ENCODE measurements at places on chromosomes 1 and 21.

DNA sequence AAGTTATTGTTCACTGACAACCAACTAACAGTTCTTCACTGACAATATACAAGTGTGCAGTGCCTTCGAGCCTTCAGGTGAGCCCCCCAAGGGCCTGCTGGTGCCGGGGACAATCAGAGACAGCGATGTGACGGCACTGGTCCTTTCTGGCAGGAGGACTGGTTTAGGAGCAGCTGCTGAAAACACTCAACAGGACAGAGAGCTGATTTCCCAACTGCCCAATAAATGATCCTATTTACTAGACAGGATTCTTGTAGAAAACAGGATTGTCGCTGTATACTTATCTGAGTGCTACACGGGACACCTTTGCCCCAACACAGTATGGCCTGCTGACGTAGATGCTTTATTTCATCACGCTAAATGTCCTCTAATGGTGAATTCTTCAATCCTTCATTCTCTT lies 65.4 kb downstream of the TP53BP2 start:
- no peak for DNase-seq

DNA sequence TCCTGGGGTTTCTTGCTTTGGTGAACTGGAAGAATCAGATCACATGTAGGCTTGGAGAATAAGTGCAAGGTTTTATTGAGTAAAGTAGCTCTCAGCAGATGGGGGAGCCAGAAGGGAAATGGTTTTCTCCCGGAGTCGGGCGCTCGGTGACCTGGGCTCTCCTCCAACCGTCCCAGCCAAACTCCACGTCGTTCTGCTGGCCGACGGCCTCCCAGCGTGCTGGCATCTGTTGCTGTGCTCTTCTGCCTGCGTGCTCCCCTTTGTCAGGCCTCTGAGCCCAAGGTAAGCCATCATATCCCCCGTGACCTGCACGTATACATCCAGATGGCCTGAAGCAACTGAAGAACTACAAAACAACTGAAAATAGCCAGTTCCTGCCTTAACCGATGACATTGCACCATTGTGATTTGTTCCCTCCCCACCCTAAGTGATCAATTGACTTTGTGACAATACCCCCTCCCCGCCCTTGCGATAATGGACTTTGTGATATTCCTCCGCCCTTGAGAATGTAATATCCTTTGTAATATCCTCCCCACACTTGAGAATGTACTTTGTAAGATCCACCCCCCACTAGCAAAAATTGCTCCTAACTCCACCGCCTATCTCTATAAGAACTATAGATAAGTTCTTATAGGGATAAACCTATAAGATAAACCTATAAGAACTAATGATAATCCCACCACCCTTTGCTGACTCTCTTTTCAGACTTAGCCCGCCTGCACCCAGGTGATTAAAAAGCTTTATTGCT lies 88.3 kb downstream of the SMYD3 start:
- no peak for DNase-seq

- DNase-seq = no peak
These were observed 125.3 kb upstream of the NGF start for GRCh38 chr1:115463347-115463746.

DNA sequence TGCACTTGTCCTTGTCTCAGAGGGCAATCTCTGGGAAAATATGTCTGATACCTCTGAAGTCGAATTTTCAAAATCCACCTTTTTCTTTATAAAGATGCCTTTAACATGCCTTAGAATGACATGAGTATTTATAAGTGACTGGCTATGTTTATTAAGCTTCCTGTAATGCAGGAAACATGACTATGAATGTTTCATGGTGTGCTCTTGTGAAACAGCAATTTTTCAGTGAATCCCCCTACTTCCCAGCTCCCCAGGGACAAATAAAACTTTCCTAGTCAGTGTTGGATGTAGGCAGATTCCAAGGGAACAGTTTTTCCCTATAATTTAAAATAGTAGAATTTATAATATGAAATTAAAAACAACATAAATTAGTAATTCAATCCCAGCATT lies 437.0 kb downstream of the LMO4 start:
- peak; percentile 15 for DNase-seq

DNA sequence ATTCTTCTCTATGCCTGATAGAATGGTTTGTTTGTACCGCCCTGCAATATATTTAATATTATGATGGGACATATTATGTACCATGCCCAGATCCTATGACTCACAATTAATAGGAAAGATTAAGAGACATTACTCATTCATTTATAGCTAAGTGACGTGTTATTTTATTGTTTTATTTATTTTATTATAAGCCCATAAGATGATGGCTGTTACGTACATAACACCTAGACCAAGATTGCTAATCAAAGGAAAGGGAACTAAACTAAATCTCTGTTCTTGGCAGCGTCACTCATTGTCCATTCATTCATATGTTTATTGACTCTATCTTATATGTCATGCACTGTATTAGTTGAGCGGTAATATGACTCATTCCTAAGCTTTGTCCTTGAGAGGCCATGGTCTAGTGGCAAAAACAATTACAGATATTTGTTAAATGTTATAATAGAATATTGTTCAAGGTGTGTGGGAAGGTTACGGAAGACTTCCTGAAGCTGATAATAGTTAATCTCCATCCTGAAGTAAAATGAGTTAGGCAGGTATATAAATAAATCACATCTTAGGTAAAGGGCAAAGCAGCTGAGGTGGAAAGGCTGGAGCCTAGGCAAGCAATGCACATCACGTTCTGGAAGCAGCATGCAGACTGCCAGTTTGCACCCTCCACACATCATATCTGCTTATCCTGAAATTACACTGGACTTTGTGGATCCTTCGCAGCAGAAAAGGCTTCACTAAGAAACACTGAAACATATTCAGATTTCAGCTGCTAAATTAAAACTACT lies 16.6 kb upstream of the CD55 start:
- peak; percentile 46 for DNase-seq

DNA sequence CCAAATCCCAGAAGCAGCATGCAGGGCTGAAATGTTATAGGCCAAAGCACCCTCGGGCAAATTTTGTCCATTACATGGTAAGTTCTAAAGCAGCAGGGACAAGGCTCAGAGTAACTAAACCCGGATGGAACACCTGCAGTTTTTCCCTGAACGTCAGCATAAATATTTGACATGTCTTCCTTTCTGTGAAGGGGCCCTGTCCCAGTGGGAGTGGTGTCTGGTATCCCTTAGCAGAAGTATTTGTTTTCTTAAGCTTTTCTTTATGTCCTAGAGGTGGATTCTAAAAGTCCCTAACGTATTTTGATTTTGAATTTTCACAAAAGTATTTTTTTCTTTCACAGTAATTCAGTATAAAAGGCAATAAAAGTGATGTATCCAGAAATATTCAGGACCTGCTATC lies 223.9 kb downstream of the ST6GALNAC3 start:
- DNase-seq = no peak

- DNase-seq = peak; percentile 36
These were observed 23.5 kb upstream of the RSBN1 start for GRCh38 chr1:113835686-113836290.

DNA sequence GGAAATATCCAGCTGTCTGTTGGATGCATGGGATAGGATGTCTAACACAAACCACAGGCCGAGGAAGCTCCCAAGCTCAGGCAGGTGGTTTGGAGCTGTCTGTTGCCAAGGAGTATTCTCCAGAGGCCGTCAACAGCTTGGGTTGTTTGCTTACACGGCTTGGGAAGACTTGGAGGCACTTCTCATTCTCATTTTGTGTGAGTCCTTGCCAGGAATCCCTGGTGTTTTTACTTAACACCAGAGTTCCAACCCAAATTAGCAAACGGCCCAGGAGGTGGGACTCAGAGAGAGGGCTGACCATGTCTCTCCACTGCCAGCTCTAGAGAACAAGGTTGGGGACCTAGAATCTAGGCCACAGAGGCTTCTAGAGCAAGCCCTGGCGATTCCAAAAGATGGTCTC lies 72.7 kb upstream of the FAM20B start:
- no peak for DNase-seq

DNA sequence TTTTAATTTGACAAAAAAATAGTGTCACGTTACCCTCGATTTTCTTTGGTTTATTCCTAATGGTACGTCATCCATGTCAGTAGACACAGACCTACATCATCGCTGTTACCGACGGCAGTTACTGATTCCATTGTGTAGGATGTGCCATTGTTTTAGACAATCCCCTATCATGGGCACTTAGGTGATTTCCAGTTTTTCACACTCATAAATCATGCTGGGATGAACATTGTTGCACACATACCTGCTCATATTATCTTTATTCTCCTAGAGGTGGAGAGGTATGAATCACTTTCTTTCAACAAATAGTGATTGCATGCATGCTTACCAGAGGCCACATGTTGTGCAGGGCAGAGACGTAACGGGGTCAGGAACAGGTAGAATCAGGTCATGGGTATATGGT lies 79.7 kb upstream of the EFHD2 start:
- no peak for DNase-seq

GRCh38 chr1:48777219-48777895 lies 666 bp upstream of the BEND5 start:
- DNase-seq = no peak

- DNase-seq = no peak
These were observed 56.8 kb downstream of the MTR start for GRCh38 chr1:236851871-236852270.

- DNase-seq = no peak
These were observed 277.9 kb upstream of the ADAMTS5 start for GRCh38 chr21:27244776-27245175.

DNA sequence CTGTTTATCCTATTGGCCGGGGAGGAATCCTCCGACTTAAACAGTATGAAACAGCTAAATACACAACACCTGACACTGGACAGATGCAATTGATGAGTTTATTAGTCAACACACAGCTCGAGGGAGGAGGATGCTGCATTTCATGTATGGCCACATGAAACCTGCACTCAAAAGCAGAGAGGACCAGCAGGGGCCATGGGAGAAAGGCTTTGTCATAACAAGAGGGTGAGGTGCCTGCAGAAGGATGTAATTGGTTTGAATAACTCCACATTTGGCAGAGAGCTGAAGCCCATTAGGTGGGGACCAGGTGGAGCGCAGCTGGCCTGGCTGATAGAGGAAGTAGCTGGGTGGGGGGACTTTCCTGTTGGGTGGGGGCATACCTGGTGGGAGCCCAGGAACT lies 599.1 kb downstream of the PTPRU start:
- no peak for DNase-seq

DNA sequence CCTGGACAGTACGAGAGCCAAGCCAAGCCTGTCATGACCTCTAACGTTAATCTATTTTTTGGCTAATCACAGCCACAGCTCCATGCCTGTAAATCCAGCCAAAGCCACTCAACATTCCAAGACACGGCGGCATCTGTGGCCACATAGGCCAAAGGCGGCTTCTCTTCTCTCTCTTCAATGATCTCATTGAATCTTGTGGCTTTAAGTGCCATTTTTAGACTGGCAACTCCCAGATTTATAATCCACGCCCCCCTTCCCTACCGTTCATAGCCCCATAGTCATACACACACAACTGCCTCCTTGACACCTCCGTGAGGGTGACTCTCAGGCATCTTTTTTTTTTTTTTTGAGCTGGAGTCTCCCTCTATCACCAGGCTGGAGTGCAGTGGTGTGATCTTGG lies 5.7 kb upstream of the SELENON start:
- DNase-seq = no peak

DNA sequence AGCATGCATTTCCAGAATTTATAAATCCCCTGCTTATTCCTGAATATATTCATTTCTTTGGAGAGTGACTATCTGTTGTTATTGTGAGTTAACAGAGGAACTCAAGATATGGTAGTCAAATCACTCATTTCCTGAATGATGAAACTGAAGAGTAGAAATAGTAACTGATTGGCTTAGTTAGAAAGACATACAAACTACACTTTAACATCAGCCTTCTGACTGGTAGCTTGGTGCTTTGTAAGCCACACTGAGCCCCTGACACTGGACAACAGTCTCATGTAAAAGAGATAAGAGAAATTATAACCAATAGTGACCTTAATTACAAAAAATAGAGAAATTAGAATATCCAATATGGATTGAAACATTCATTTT lies 4.8 kb downstream of the GBP7 start:
- DNase-seq = no peak
